Omental fat pad (tissue), 4 donors: ENCODE measurements at places on chromosomes 12 and 14.

- DNase-seq, result no peak
Measured at GRCh38 chr12:46343118-46343852, 29.3 kb downstream of the SLC38A2 start.

- DNase-seq, result no peak
Measured at GRCh38 chr12:14696265-14696741, at the start of gene GUCY2C. Gene GUCY2C (minus strand): TSS chr12:14696599. CDS start chr12:14696448, 151 bp downstream.

GRCh38 chr12:113226696-113227568 is 5.7 kb downstream of the TPCN1 start:
- no peak for DNase-seq

- no peak for DNase-seq
Measured at GRCh38 chr14:59356767-59357166, 108.4 kb downstream of the GPR135 start.

- no peak for DNase-seq
Measured at GRCh38 chr14:55838529-55839052, 258.6 kb downstream of the KTN1 start.

- no peak for DNase-seq
Measured at GRCh38 chr14:89792489-89793366, 161.8 kb downstream of the EFCAB11 start.

DNA sequence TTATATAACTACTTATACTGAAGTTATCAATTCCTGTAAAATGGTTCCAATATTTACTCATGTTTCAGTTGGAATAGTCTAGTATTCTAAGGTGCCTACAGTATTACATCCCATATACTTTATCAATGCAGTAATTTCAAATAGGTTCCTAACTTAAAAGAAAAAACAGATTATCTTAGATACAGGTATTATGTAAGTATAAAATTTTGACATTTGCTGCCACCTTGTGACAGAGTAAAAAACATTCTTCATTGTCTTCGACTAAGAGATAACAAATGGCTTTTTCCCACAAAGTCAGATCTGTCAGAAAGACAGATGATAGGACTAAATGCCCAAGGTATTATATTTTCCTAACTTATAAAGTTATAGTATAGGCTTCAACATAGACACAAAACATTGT is 78.7 kb downstream of the TXNDC16 start:
- no peak for DNase-seq

- DNase-seq, result no peak
Measured at GRCh38 chr14:105666420-105666819, 140.0 kb downstream of the TMEM121 start.

DNA sequence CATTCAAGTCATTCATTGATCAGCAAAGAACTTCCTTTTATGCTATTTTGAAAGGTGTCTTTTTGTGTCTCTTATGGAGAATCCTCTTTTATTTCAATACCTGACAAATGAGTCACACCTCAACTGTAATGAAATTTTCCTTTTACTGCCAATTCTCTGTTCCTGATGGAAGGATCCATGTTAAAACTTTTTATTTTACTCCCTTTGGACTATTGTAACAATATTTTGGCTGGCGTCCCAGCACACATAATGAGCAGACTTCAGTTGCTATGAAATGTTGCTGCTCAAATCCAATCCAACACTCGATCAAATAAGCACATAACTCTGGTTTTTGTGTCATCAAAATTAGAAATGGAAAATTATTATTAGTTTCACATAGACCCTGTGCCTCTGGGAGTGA is 21.9 kb upstream of the SLC15A5 start:
- DNase-seq, result no peak

DNA sequence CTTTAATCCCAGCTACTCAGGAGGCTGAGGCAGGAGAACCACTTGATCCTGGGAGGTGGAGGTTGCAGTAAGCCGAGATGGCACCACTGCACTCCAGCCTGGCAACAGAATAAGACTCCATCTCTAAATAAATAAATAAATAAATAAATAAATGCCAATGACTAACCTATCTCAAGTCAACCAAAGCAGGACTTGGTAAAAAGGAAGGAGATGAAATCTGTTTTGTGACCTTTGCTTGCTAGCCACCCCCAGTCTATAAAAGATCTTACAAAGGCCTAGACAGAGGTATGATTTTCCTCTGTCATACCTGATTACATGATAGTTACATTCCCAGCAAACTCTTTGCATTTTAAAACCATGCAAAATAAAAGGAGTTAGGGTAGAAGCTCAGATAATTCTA is 13.5 kb upstream of the METTL17 start:
- no peak for DNase-seq

GRCh38 chr14:36555998-36556743 is 26.2 kb downstream of the NKX2-8 start:
- DNase-seq, result no peak

- DNase-seq, result no peak
Measured at GRCh38 chr12:101599771-101600484, 5.2 kb downstream of the MYBPC1 start.

- DNase-seq, result no peak
Measured at GRCh38 chr12:110578694-110579534, 4.2 kb downstream of the PPTC7 start.

- no peak for DNase-seq
Measured at GRCh38 chr12:122977153-122977552, 2.1 kb downstream of the OGFOD2 start.

DNA sequence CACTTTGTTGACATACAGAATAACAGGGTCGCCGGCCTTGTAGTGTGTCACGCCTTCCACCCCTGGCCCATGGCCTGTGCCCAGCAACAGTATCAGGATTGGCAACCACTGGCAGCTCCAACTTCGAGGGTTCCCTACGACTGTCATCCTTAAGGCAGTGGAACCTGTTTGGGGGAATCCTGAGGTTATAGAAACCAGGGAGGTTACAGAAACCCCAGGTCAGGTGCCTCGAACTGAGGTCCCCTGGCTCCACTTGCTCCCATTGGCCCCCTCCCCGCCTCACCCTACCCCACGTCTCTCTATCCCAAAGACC is 412 bp downstream of the TM9SF1 start:
- DNase-seq, result no peak

GRCh38 chr12:131218026-131218922 is 264.6 kb downstream of the ADGRD1 start:
- no peak for DNase-seq

- DNase-seq, result no peak
Measured at GRCh38 chr14:72352012-72352411, 419.8 kb downstream of the RGS6 start.
